ENCODE measurements at places on chromosomes 6 and 20.

- DNase-seq, result peak; percentile 96
These were observed 8.7 kb upstream of the ARMC12 start for GRCh38 chr6:35727935-35728682.

GRCh38 chr20:34956041-34956458, 382 bp downstream of the MYH7B start:
- DNase-seq, result no peak

- DNase-seq, result peak; percentile 49
These were observed 672 bp downstream of the CEP43 start for GRCh38 chr6:166999884-167000253.

DNA sequence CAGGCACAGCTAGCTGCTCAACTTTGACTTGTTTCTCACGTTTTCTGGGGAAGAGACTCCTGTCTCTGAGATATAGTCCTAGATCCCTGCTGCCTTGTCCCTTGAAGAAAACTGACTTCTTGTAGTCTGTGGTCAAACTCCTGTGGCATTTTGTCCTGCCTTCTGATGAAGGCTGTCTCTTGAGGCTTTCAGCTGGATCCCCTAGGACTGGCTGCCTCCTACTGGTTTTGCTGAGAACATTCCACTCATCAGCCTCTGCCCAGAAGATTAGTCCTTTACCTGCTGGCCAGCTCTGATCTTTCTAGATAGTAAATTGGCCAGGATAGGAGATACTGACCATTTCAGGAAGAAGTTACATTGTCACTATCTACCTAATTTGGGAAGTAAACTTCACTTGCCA, 71.9 kb upstream of the CNR1 start:
- peak; percentile 33 for DNase-seq

GRCh38 chr6:169956580-169956979, 205.2 kb downstream of the ERMARD start:
- no peak for DNase-seq

DNA sequence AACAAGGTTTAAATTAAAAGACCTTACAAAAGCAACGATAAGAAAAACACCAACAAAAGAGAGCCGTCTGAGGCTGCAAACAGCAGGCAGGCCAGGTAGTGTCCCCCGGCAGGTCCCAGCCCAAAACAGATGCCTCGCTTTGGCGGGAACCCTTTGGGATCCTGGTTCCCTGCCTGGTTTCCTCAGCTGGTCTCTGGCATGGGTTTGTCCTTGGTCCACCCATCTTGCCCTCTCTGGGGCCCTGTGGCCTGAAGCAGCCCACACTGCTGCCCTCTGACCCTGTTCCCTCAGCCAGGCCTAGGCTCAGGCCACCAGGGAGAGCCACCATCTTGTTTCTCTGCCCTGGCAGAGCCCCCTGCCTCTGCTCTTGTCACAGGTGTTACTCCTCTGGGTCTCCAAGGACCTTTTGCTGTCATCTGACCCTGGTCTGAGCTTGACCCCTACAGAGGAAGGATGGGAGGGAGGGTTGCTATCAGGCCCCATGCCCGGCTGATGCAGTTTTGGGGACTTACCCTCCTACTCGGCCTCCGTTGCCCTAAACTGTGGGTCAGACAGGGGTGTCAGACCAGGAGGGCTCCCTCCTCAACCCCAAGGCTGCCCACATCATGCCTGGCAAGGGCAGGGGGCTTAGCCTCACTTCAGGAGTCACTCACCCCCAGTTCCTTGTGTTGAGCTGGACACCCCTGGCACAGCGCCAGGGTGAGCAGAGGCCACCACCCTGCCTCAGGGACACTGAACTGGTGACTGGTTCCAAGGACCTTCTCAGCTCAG, 30.6 kb upstream of the GRM4 start:
- no peak for DNase-seq
